Liver (tissue), 10 donors: ENCODE measurements at places on chromosomes 5 and 9. TPM values are rescaled to one million over a fixed set of nuclear protein-coding genes. Genes with fewer than 3 reads are reported as not detected.
A peak's percentile ranks its signal among the peaks of the same experiment; 100 is the strongest.

DNA sequence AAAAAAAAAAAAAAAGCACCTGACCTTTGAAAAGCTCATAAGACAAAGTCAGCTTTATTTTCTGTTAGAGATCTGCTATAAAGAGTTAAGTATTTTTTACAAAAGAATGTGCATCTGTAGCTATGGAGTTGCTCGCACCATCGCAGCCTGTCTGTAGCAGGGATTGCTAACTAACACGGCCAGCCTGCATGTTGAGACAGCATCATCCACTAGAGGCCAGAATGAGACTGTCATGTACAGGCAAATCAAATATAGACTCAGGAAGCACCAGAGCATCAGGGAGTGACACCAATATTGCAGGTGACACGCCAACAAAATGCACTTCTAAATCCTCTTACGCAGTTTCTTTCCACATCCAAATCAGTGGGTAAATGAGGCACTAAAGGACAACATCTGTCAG lies 136.3 kb upstream of the RASEF start:
- DNase-seq: no peak

- DNase-seq: no peak
Measured at GRCh38 chr9:129141066-129142041, 30.1 kb downstream of the PTPA start.

- DNase-seq: no peak
Measured at GRCh38 chr9:129994882-129995281, 48.1 kb downstream of the FNBP1 start.

GRCh38 chr9:35812025-35812602 lies at the start of gene SPAG8:
SPAG8 (minus strand) TSS chr9:35812262; CDS start chr9:35812147, 115 bp downstream.
- peak; percentile 85 for DNase-seq

- DNase-seq: no peak
Measured at GRCh38 chr9:113978725-113979342, 99.3 kb downstream of the AMBP start.

GRCh38 chr9:125541840-125542243 lies 165.2 kb downstream of the MAPKAP1 start:
- no peak for DNase-seq

GRCh38 chr5:6359555-6360322 lies 18.6 kb downstream of the MED10 start:
- DNase-seq: no peak

DNA sequence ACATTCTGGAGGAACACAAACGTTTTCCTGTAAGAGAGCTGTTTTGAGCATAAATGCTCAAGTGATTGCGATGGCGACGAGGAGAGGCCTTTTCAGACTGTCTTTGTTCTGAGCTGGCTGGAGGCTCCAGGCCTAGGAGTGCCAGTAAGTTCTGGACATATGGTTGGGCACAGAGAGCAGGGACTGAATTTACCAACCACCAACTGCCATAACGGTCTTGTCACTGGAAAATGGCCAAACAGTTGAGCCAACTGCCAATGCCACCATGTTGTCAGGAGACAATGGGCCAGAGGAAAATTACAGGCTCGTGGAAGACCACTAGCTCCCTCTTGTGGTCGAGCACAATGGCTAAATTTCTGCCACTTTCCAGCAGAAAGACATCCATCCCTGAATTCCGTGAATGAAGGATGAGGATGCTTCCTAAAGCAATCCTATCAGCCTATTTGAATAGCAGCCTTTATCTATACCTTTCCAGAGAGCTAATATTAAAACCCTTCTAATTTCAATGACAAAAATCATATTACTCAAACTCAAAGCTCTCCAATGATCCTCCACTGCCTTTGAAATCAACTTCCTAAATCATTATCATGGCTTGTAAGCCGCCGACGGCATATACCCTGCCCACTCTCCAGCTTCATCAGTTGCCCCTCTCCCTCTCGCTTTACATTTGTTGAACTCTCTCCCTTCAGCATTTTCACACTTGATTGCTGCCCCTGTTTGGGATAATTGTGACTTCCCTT lies 66.9 kb upstream of the GLIS3 start:
- DNase-seq: no peak

Gene COL27A1
- total RNA-seq: 20.4 TPM

Gene PCDHGC5
- total RNA-seq: 1.1 TPM

DNA sequence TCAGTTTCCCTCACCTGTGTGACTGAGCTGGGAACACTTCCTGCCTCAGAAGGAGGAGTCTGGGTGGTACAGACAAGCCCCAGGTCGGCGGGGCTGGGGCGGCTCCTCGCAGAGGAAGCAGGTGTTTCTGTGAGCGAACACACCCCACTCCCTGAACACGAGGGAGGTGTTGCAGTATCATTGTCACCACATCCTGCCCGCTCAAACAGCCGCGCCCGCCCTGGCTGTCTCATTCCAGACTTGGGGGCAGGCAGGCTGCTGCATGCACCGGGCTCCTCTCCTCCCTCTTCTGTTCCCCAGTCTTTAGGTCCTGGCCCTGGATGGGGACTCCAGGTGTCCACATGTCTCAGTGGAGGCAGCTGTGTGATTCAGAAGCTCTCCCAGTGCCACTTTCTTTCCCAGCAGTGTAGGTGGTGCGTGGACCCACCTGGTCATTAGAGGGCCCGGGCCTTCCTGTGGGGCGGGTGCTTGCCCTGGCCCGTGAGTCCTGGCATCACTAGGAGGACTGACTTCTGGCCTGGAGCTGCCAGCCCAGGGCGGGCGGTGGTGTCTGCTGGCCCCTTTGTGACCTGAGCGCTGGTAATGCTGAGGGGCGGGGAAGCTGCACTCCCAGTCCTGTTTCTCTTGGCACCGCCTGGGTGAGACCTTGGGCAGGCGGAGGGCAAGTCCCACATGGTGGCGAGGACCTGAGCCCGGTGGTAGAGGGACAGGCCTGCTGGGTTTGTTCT lies 18.3 kb upstream of the PHYHD1 start:
- DNase-seq: no peak

DNA sequence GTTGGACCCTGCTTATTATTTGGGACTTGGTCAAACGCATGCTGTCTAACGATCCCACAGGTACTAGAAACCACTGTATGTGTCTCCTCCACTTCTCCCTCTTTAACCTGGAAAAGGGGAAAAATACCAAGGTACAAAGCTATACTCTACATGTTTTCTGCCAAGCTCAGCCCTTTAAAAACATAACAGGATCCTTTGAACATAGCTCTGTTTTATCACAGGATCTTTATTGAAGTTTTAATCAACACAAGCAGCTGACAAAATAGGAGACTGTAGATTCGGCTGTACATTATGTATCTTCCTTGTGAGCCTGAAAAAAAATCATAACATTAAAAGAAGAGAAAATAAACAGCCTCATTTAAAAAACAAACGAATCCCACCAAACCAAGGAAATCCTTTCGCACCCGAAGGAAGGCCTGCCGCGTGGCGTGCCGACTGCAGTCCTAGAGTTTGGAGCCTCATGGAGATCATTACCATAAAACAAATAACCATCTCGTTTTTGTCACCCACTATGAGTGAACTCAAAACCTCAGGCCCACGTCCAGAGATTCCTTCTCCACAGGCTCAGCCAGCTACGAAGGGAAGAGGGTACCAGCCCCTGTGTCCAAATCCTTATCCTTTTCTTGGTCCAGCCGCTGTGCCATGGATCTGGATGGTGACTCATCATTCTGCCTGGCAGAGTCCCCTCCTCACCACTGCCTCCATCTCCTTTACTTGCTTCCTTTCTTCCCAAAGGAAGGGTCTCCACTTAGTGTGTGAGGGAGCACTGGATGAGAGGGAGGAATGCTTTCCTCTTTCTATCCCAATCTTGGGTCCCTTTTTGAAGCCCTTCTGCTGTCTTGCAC lies 651.1 kb downstream of the CCDC171 start:
- no peak for DNase-seq

GRCh38 chr5:109532773-109533364 lies 123.1 kb upstream of the PJA2 start:
- DNase-seq: no peak

Gene ZSWIM6
- 5.2 TPM for total RNA-seq

DNA sequence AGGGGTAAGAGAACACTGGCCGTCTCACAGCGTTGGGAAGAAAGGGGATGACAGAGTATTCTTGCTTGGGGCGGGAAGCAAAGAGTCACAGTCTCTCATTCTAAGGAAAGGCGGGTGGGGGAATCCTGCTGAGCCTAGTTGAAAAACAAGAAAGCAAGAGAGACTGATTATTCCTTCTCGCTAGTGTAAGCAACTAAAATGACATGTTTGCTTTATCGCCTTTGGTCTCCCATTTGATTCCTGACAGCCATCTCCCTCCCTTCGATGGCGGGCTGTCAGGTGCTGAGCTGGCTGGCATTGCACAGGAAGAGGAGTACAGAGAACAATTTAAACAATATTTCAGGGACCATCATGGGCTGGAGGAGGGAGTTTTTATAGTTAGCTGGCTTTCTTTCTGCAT lies 331.3 kb downstream of the ASTN2 start:
- DNase-seq: no peak

DNA sequence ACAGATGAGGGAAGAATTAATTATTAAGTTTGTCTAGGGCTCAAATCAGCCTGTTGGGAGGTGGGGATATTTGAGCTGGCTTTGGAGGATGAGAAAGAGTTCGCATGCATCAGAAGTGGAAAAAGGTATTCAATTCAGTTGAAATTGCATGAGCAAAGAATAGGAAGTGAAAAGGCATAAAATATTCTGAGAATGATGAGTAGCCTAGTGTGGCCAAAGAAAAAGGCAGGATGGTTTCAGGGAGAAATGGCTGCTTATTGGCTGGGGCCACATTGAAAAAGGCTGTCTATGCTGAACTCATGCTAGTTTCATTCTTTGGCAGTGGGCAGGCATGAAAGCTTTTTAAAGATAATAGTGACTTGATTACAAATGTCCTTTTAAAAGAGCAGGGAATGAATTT lies 235.4 kb upstream of the RIOK2 start:
- no peak for DNase-seq

Gene MSX2
- not detected for total RNA-seq

Gene GNAQ
- total RNA-seq: 19.6 TPM

DNA sequence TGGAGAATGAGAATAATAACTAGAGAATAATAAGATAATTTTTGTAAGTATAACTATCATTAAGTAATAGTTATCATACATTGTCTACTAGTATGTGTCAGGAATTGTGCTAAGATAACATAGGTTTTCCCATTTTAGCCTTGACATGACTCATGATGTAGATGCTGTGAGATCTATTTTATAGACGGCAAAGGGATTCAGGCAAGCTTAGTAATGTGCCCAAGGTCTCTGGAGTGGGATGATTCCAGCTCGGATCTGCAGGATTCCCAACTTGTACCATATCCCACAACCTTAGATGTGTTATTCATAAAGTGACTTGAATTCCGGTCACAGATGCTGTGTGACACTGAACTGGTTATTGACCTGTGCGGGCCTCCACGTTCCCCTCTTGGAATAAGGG lies 51.5 kb downstream of the IL31RA start:
- DNase-seq: no peak

DNA sequence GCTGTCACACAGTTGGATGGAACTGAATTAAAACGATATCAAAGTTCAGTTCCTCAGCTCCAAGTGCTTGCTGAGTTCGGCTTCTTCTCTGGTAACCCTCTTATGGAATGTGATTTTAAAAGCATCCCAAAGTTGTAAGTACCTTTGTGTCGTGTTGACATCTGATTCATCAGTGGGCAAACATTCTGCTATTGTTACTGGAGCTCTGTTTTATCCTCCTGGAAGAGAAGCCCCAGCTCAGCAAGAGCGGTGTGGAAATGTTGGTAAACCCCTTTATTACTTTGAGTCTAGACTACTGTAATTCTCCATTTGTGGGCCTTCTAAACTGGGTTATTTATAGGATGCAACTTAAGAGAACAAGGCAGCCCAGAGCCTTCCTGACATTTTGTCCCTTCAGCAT lies 699.3 kb upstream of the WWC1 start:
- no peak for DNase-seq

DNA sequence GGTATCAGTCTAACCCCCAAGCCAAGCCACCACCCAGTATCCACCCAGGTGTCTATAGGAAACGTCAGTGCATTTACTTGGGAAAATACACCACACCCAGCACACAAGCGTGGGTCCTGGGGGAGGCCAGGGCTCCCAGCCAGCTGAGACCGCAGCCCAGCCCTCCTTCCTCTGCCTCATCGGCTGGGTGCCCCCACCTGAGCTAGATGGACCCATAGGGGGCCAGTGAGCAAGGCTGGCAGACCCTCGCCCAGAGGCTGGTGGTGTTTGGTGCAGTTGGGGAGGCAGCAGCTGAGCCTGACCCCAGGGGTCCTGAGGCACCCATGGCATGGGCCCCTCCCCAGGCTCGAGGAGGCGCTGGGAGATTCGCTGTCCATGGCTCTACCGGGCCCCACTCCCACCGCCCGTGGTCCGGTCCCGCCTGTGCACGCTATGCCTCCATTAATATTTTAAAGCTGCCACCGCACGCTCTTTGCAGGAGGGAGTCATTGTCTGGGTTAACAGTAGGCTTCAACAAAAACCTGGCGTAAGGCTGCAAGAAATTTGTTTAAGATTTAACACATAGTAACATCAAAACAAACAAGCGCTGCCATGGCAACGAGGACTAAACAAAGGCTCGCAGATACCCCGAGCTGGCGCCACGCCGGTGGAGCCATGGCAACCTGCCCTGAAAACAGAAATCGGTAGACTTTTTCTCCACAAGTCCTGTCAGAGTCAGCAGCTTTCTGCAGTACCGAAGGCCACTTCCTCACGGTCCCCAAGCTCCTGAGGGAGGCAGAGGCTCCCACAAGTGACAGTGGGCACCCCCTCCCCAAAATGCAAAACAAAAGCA lies 20.6 kb downstream of the TPPP start:
- DNase-seq: peak; percentile 65

Gene MYMK
- not detected for total RNA-seq

- DNase-seq: no peak
Measured at GRCh38 chr5:93704996-93705395, 36.4 kb downstream of the POU5F2 start.

GRCh38 chr5:114473541-114473940 lies 111.7 kb downstream of the KCNN2 start:
- no peak for DNase-seq

Gene OBP2B
- not detected for total RNA-seq

DNA sequence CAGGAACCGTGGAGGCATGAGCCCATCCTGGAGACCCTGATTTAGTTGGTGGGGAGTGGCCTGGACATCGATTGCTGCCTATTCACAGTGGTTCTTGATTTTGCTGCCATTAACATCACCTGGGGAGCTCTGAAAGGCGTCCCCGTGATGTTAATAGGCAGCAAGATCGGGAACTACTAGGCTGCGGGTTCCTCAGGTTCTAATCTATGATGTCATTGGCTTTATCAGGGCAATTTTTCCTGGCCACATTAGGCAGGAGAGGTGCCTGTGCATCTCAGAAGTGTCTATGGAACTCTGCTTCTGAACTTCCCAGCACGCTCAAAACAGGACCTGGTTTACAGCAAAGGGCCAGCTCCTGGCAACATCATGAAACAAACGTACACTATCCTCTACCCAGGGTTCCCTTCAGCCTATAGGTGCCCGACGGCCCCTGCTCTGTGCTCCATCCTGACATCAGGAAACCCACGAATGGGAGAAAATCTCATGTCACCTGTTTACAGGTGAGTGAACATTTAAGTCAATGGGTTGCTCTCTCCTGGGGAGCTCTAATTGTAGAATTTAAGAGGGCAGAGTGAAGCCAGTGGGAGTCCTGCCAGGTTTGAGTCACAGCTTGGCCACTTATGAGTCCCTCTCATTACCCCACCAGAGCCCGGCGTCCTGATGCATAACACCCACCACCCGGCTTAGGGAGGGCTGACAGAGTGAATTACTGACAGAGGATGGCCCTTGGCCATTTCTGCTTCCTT lies 49.4 kb downstream of the ROPN1L start:
- DNase-seq: no peak
